ENCODE measurements at places on chromosomes 12 and 14.
A peak's percentile ranks its signal among the peaks of the same experiment; 100 is the strongest.

GRCh38 chr14:22882529-22883172, 371 bp upstream of the REM2 start:
- DNase-seq: no peak

- peak; percentile 7 for DNase-seq
These were observed 43.5 kb upstream of the PTPRQ start for GRCh38 chr12:80400571-80400991.

GRCh38 chr14:99678198-99678597, 5.9 kb upstream of the CYP46A1 start:
- DNase-seq: no peak

- no peak for DNase-seq
These were observed 472.0 kb downstream of the TMTC2 start for GRCh38 chr12:83158613-83159207.

GRCh38 chr14:99892406-99892805, 99.2 kb downstream of the EML1 start:
- DNase-seq: no peak

- peak; percentile 28 for DNase-seq
These were observed 51.3 kb downstream of the KCNA5 start for GRCh38 chr12:5094986-5095385.
